ENCODE measurements at places on chromosomes 2 and 18. TPM values are rescaled to one million over a fixed set of nuclear protein-coding genes. Genes with fewer than 3 reads are reported as not detected.

AP1S3 gene
- 11.6 TPM for total RNA-seq

RNF144A gene
- total RNA-seq: 61.6 TPM

TTN gene
- total RNA-seq: under 0.01 TPM

PLCL1 gene
- total RNA-seq: 7.6 TPM

SDC1 gene
- total RNA-seq: 5.8 TPM

C2orf66 gene
- total RNA-seq: under 0.01 TPM

All from melanocyte of skin (primary cell).